ENCODE measurements at places on chromosomes 3 and 15. TPM values are rescaled to one million over a fixed set of nuclear protein-coding genes. Genes with fewer than 3 reads are reported as not detected.

OIP5 gene
- 0.20 TPM for total RNA-seq

DNA sequence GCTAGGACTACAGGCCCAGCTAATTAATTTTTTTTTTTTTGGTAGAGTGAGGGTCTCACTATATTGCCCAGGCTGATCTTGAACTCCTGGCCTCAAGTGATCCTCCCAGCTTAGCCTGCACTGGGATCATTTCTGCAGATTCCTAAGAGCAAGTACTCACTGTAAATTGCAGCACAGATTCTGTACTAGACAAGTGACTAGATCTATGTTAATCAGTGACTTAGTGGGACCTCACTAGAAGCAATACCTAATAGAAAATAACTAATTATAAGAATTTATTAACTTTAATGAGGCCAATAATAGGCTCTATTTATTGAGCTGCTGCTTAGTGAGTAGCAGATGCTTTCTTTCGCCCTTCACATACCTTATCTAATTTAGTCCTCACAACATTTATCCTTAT, 10.6 kb upstream of the UTS2B start:
- no peak for DNase-seq

DNA sequence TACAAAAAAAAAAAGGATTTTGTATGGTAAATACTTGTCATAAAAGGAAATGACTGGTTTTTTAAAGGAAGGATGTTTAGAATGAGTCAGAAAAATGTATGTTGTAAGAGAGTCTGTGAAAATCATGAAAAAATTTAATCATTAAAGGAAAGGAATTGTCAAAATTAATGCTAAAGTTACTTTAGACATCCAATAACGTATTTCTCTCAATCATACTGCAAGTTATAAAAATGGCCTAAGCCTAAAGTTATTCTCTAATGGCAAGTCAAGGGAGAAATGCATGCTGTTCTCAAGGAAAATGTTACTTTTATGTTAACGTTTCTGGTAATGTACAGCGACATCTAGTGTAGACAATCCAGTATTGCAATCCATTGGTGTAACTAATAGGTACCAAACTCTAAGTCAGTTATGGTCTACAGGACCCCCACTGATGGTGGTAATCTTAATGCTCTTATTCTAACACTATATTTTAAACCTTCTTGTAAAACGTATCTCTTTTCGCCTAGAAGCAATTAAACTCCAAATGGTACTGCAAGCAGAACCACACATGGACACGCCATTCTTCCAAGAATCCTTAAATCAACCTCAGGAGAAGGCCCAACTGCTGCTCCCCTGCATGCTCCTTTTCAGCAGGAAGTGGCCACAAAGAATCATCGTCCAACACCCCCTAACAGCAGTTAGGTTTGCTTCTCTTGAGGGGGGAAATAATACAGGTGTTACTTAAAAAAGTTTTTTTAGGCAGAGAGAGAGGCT, 35.2 kb downstream of the NCEH1 start:
- peak; percentile 73 for DNase-seq

GRCh38 chr15:40087991-40088928, 20.4 kb downstream of the BMF start:
- DNase-seq: no peak

- no peak for DNase-seq
Measured at GRCh38 chr3:8990266-8991215, 27.3 kb upstream of the RAD18 start.

- no peak for DNase-seq
Measured at GRCh38 chr15:86647810-86648440, 568.3 kb downstream of the AGBL1 start.

MAP6D1 gene
- total RNA-seq: 1.1 TPM

GRCh38 chr3:177726807-177727206, 529.5 kb upstream of the TBL1XR1 start:
- DNase-seq: no peak

REC114 gene
- total RNA-seq: not detected

DNA sequence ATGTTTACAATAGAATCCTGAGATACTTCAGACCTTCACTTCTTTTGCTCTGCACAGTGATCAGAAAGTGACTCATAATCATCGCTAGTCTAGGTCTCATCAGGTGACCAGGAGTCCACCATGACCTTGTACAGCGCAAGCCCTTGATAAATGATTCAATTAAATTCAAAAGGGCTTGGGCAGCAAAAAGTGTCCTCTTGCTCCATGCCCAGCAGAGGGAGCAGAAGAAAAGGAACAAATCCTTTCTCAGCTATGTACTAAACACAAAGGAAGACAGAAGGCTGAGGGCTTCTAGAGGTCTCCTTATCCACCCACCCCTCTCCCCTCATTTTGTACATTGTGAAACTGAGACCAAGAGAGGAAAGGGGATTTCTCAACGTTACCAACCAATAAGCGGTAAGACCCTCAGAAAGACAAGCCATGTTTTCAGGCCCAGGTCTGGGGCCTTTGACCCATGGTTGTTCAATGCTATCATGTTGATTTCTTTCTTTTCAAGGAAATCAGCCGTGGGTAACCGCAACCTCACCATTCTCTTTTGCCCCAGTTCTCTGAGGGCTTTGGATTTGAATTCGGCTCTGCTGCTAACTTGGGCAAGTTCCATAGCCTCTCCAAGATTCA, 74.8 kb downstream of the AQP9 start:
- no peak for DNase-seq

- no peak for DNase-seq
Measured at GRCh38 chr3:105844704-105845103, 24.1 kb downstream of the CBLB start.

DNA sequence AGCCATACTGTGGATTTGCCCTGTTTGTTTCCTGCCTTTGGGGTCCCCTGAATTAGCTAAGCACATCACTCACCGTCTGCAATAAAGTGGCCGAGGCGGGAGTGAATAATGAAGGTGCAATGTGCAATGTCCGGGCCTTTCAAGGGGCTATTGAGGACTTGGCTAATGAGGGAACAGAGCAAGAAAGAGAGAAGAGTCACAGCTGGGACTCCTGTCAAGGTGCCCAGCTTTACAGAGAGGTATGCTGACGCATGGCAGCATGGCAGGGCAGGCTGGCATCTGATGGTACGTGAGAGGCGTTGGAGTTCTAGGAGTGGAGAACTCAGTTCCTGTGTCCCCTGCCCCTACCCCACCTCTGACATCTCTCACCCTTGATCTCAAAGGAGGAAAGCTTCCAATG, 13.8 kb upstream of the ATP2B2 start:
- no peak for DNase-seq

- peak; percentile 95 for DNase-seq
Measured at GRCh38 chr3:111071257-111072030, at the start of gene NECTIN3. Gene NECTIN3, plus strand, starts transcription at chr3:111071816. Its CDS starts 202 bp downstream, at chr3:111072018.

GRCh38 chr15:91968610-91969009, 115.1 kb downstream of the SLCO3A1 start:
- no peak for DNase-seq

SLC22A14 gene
- not detected for total RNA-seq

DNA sequence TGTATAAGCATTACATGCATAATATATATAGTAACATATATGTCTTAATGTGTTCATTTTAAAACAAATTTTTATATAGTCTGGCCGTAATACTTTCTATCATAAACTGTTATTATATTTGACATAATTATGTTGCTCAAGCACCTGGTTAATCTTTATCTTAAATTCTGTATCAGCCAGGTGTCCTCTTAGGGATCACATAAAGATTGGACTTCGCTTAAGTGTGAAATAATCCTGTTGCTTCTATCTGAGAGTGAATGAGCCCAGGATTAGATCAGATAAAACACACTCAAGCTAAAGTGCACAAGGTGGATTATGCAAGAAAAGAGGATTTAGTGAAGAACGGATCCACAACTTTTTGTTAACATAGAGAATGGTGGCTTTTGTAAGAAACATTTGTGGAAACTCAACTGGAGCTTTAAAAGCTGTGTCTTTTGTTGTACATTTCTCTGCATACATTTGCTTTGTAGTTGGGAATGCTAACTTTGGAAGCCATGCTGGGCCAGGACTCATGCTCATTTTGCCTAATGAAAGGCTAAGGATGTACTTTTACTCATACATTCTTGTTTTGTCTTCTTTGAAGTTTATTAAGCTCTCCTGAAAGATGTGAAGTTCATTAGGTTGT, 437.8 kb downstream of the ZIC1 start:
- DNase-seq: no peak

DNA sequence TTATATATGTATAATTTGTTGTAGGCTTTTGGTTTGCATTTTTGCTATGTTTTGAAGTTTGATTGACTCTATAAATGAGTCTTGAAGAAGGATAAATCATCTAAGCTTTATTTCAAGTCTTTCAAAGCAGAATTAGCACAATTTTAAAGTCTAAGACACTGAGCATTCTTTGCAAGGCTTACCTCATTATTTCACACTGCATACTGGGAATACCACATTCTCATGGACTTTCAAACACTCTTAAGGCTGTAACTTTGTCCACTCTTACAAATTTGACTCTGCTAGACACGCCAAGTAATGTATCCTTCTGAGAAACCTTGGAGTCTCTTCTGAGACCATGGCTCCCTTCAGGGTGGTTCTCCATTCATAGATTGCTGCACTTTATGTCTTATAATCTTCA, 281.3 kb upstream of the COL8A1 start:
- no peak for DNase-seq

DNA sequence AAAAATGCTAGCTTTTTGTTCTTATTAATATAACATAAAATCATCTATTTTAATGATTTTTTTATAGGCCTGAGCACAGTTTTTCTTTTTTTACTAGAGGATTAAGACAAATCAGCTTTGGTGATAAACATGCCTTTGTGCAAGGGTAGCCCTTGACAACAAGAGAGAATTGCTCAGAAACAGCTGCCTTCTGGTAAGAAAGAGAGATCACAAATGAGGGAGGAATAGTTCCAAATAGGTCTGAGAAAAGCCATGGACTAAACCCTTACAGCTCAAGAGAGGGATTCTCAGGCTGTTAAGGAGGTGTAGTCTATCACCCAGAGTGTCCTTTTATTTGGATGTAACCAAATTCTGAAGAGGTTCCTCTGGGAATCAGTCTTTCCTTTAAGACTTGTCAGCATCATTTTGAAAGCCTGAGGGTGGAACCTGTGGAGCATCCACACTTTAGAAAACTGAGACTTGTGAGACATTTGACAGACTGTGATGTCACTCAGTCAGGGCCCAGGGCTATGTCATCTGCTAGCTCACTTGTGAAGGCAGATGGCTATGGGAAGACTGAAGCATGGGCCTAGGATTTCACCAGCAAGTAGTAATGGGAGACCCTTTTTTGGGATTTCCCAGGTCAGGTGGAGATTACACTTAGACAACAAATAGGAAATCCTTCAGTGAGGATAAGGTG, 102.9 kb upstream of the KCNAB1 start:
- DNase-seq: no peak

- no peak for DNase-seq
Measured at GRCh38 chr15:46450810-46451182, 816.0 kb downstream of the SQOR start.

Measured in CD4-positive, alpha-beta T cell (primary cell).